ENCODE measurements at places on chromosomes 3 and 15.

GRCh38 chr3:150868282-150868681 is 37.0 kb downstream of the MINDY4B start:
- no peak for DNase-seq

DNA sequence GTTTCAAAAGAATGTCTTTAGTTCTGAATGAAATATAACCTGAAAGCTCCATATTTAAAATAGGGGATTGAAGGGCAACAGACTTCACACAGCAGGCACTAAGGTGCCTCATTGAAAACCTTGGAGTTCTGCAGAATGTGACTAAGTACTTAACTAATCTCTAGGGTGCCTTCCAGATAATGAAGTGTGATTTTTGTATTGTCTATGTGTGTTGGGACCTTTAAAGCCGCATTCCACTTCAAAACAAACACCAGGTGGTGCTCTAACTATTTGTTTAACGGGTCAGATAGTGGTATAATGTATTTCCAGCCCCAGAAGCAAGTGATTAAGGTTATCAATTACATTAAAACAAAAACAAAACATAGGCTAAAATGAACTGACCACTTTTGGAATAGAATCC is 28.0 kb downstream of the TFG start:
- no peak for DNase-seq

DNA sequence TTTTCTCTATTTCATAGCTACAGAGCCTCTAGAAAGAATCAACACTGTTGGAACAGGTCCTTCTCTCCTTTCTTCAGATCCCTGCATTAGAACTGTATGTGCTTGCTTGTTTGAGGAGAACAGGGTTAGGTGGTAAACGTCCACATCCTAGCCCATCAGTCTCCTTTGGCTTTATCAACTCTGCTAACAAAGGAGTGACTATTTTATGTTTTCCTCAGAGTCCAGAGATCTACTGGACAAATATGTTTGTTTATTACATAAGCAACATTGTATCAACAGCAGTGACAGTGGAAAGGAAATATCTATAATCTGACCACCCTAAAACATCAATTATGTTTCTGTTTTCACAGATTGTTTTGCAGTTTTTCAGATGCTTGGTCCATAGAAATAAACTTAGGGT is 39.6 kb downstream of the CMSS1 start:
- DNase-seq, result no peak

GRCh38 chr3:66479532-66479947 is 21.3 kb downstream of the LRIG1 start:
- DNase-seq, result no peak

DNA sequence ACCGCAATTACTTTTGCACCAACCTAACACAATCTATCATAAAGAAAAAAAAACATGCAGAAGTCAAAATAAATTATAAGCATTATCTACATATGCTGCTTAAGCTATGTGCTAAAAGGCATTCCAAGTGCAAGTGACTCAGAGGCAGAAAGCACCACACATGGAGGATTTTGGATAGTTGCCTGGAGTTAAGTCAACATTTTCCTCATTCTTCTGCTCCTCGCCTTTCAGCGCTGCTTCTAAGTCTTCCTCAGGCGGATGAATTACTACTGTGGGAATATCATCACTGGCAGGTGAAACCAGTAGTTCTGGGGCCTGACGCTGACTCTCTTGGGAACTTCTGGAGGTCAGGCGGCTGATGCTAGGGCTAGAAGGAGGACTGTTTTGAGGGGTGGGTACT is 53.1 kb downstream of the SLC4A7 start:
- DNase-seq, result no peak

- DNase-seq, result no peak
These were observed 282.9 kb upstream of the COL8A1 start for GRCh38 chr3:99355465-99355864.

- DNase-seq, result no peak
These were observed 9.2 kb upstream of the TGFBR2 start for GRCh38 chr3:30597131-30597768.

DNA sequence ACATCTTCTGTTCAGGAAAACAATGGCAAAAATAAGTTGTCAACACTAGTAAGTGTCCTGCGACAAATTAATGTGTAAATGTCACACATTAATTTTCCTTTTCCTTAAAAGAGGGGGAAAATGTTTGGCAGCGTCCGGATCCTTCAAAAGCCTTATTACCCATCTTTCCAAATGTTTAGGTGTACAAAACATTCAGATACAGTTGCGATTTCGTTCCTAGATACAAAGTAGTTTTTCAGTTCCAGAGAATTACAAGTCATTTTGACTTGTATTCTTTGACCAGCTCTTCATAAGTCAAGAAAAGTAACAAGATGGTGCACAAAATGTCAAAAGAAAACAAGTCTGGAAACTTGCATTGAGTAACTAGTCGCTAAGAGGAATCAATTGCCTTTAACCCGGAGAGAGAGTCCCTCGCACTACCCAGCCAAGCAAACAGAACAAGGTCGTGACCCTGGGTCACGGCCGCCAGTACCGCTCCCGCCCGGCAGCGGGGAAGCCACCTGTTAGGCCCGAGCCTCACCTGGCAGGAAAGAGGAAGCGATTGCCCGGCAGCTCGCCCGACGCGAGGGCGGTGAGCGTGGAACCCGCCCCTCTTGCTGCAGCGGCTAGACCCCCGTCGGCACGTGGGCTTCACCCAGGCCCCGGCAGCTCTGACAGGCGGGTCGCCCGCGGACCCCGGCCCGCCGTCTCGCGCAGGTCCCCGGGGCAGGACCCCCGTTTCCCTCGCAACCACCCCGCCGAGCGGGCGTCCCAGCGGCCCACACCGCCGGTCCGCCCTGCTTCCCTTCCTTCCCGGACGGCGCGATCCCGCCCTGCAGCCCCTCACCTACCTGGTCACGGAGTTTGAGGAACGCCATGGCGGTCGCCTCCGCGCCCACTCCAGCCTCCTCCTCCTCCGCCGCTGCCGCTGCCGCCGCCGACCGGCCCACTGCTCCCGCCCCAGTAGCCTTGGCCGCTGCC is 61.0 kb upstream of the ANKRD28 start:
- peak; percentile 50 for DNase-seq

GRCh38 chr3:53800041-53800906 is 45.9 kb downstream of the CHDH start:
- no peak for DNase-seq

DNA sequence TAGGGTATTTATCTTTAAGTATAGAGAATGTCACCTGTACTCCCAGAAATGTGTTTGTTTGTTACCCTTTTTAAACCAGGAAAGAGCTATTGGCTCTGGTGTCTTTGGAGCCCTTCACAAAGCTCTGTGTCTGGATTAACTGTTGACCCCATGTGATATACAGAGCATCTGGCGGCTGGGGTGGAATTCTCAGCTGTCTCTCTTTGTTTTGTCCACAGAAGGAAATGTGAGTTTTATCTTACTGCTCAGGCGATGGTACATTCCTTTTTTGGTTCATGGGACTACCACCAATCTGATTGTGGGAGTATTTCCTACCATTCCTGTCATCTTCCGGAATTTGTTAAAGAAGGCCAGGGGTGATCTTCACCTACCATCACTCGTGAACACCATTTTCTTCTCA is 120.3 kb downstream of the AKAP13 start:
- no peak for DNase-seq

DNA sequence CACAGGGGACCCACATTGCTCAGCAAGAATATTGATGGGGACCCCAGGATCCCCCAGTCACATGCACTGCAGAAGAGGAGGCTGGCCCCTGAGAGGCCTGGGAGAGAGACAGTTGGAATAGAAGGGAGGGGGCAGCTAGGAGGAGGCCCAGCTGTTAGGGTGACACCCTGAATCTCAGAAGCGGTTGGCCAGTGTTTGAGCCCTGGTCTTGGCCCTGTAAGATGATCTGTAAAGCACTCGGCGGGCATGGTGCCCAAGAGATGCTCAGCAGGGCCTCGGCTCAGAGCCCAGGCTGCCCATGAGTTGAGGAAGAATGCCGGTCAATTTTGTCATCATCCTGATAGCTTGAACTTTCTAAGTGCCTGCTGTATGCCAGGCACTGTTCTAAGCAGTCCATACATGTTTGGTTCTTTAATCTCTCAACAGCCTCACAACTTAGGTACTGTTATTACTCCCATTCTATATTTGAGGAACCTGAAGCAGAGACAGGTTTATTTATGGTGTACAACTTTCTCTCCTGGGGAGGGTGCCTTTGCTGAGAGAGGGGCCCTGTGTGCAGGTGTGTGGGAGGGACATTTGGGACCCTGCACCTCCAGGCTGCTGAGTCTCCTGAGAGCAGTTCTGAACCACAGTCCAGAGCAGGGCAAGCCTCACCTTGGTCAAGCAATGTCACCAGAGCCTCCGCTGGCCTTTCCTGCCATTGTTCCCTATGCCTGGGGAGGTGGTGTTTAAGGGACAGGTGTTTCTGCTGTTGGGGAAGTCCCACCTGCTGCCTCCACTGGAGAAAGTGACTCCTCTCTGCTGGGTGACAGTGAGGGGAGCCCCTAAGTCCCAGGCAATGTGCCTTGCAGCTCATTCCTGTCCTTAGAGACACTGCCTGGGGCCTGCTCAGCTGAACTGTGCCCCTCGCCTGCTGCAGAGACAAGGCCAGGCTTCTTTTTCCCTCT is 26.0 kb downstream of the SLC6A6 start:
- DNase-seq, result no peak

- DNase-seq, result no peak
These were observed 514.6 kb downstream of the NLGN1 start for GRCh38 chr3:173912126-173912525.

Data from activated T-helper 1 cell treated with Interleukin-2 at 50 U/mL for 16 hours (primary cell).